ENCODE measurements at places on chromosomes 3 and 15.

DNA sequence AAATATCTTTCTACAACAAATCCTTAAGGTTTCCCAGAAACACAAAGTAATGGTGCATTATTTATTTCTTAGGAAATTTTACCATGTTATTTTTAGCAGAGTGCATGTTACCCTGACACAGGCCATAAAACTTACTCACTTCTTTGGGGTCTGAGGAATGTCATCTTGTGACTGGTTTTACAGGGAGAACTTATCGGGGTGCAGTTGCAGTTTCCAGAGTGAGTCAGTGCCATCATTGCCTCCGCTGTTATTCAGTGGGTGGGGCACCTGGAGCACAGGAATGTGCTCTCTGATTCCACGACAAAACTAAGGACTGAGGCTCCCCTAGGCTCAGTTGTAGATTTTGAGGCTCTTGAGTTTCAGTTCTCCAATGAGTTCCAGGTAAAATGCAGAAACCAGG, 11.1 kb upstream of the GREM1 start:
- peak; percentile 63 for DNase-seq

DNA sequence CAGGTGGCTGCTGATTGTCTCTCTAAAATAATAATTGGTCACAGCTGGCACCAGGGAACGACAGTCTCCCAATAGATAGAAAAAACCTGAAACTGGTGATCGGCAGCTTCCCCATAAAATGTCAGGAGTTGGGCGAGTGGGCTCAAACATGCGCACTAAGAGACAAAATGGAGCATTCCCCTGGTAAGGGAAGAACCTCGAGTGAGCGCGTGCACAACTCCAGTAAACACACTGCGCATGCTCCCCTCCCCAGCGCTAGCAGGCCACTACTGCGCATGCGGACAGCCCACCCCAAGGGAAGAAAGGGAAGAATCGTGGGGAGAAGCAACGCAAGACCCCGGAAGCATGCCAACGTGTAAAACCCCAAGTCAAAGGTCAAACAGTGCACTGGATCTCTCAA, 7.7 kb upstream of the STARD5 start:
- DNase-seq = no peak

DNA sequence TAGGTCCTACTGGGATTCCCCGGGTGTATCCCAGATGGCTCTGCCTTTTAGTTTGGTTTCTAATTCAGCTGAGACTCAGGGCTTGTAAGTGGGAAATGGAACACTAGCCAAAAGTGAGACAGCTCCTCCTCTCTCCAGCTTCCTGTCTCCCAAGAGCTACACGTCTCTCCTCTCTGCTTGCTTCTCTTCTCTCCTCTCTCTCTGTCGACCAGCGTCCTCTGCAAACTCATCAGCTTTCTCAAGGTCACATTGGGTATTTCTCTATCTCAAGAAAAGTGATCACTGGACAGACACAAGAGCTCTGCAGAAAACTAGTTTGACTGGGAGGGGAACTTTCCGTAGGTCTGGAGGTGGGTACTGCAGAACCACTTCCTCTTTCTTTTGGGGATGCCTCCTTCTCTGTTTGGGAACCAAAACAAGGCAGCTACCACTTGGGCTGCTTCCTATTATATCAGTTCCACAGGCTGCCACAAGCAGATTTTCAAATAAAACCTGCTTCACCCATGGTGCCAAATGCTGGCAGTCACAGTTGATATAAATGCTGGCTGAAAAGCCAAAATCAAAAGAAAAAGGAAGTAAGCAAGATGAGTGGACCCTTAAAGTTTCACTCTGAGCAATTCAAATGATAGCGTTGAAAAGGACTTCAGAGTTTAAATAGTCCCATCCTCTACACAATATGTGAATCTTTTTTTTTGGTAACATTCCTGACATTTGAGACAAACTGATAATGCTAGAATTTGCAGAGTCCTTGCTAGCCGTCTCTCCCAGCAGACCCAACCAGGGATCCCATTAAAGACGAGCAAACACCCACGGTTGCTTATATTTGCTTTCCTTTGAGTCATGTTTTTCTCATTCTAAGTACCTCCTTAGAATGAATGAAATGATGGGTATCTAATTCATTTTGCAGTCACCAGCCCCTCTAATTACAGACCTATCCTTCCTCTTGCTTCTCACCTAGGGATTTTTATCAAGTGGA, 7.2 kb upstream of the DYNC1LI1 start:
- DNase-seq = no peak

- no peak for DNase-seq
These were observed 292.4 kb downstream of the PDCD6IP start for GRCh38 chr3:34090876-34091275.

- no peak for DNase-seq
These were observed 158.8 kb upstream of the GPR149 start for GRCh38 chr3:154588831-154589230.

DNA sequence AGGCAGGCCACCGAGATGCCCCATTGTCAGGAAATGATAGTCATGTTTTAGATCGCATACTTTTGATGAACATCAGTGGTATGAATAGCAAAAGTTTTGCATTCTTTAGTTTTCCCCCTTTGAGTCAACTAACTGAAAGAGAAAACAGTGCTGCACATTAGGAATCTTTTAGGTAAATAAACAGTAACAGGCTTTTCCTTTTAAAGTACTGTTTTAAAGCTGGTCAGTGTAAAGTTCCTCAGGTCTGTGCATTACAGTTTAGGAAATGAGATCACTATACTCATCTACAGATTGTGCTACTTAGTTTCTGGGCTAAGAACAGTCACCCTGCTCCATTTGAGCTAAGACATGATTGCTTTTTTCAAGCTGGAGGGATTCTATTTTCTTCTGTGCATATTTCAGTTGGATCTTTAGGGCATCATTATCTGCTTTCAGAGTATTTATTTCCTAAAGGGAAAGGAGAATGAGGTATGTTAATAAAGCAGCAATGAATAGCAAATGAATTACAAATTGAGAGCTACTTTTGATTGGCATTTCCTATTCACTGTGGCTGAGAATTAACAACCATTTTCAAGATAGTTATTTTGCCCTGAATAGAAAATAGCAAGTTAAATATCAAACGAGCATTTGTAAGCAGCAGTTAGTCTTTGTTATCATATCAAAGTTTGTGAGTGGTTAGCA, 36.5 kb downstream of the FAM98B start:
- peak; percentile 45 for DNase-seq

- DNase-seq = no peak
These were observed 486.0 kb upstream of the AGTR1 start for GRCh38 chr3:148211725-148212124.

- DNase-seq = no peak
These were observed 435.7 kb downstream of the NAALADL2 start for GRCh38 chr3:175294793-175295192.

- no peak for DNase-seq
These were observed 677.0 kb downstream of the FHIT start for GRCh38 chr3:60574046-60574769.

DNA sequence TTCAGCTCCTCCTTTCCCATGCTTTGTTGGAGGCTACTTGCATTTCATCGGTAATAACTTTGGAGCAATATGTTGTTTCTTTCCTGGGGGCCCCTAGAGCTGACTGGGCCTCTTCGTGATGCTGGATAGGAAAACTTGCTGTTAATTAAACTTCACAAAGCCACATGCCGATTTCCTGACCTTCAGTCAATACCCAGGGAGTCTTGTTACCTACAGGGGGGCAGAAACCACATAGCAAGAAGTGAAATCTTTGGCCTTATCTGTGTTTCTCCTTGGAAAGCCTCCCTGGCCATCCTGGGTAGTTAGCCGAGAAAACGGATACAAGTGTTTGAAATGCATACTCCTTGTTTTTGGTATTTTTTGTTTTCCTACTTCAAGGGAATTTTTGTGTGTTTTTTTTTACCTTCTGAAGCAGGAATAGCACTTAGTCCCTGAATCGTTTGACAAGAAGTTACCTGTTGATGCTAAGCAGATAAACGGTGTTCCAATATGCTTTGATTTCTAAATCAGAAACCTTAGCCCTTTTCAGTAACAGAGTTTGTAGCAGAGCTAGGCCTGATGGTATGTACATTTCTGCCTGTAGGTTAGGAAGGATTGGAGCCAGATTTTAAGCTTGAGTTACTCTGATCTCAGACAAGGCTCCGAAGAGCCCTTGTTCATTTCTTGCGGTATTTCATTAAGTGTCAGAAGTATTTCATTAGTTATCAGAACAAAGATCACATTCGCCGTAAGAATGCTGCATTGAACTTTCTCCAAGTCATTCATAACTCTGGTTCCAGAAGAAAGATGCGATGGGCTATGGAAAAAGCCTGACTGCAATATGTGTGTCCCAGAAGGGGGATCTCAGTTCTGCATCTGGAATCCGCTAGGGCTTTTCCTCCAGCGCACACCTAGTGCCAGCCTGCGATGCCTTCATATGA, 111.5 kb downstream of the THSD4 start:
- peak; percentile 63 for DNase-seq

DNA sequence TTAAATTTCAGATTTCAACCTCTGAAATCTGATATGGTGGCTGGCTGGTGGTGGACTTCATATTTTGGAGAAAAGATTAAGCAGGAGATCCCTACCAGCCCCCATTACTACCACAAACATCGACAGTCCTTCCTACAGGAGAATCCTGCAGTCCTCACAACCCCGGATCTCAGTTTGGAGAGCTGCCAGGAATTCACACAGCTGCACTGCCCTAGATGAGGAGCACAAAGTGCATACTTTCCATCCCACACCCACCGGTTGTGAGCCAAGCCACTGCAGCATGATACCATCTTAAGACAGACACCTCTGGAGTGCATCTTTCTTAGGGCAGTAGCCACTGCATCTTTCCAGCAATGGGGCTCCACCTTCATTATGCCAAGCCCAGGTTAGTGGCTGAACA, 185.5 kb upstream of the GPR149 start:
- DNase-seq = no peak

DNA sequence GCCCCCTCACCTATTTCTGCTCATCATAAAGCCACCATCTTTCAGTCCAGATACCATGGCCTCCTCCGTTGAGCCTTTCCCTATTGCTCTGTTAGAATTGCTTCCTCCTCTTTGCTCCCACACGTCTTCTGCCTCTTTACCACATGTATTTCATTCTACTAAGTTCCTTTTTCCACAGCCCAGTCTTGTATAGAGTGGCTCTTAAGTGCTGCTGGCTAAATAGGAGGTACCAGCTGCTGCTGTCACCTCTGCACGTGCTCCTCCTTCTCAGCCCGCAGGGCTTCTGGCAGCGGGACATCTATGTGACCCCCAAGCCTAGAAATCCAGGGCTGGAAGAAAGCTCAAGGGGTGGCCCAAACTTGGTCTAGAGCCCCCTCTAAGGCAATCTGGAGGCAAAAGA, 38.8 kb upstream of the PLXND1 start:
- DNase-seq = no peak

- DNase-seq = no peak
These were observed 64.9 kb upstream of the POLG start for GRCh38 chr15:89399238-89400115.

DNA sequence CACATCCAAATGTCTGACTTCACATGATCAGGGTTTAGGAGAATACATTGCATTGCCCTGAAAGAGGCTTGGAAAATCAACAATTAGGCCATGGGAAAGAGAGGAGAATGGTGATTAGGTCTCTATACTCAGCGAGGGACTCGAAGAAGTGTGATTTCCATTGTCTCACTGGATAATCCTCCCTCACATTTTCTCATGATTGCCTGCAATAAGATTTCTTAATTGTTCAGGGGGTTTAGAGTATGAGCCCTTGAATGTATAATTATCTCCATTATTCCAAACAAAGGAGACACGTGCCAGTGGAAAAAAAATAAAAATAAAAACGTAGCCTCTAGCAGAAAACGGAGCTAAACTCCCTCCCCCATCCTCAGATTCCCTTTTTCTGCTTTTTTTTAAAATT, 173.2 kb downstream of the TPRG1 start:
- DNase-seq = no peak

- DNase-seq = no peak
These were observed 31.2 kb downstream of the BCHE start for GRCh38 chr3:165805946-165806561.

GRCh38 chr15:65377105-65377975, 462 bp downstream of the IGDCC3 start:
- DNase-seq = no peak

DNA sequence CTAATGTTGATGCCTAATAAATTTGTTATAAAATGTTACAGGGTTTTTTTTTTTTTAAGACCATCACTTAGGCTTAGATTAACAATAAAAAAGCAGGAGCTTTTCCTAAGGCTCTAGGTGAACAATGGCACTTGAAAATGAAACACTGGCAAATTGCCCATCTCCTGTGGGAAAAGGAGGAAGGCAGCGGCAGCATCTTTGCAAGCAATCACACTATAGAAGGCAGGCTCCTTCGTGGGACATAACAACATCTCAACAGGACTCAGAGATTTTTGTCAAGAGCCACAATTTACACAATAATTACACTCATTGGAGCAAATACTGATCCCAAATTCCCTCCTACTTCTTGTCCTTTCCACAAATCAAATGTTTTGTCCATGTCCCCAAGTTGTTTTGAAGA, 646.7 kb downstream of the ROBO2 start:
- DNase-seq = no peak

DNA sequence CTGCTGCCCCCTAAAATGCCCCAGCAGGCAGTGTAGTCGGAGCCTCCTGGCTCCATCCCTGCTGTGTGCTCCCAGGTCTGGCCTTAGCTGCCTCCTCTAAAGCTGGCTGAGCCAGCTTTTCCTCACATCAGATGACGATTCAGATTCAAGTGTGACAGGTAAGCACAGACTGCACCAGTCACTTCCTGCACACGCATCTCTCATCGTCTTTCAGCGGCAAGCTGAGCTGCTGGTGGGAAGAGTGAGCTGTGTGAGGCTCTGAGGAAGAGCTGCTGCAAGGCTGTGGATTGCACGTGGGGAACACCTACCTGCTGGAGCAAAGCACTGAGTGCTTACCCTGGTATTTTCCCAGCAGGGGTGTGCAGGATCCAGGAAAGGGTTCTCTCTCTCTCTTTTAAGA, 88.4 kb upstream of the RPL32 start:
- DNase-seq = no peak

DNA sequence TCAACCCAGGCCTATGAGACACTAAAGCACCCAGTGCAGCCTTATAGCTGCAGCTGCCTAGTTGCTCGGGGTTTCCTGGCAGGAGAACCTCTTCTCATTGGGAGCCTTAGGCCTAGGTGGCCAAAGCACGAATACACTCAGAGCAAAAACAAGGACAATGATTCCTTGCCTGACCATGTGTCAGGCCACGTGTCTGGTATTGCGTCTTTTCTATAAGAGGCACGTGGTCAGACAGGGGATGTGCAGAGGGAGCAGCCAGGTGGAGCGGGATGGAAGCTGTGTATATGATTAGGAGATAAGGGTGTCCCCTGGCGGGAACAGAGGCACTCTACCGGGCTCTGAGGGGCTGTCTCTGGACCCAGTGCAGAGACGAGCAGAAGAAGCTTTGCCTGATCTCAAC, 26.4 kb downstream of the SLC22A14 start:
- no peak for DNase-seq
